AG04449 (cell line): ENCODE measurements at places on chromosomes 3 and 15.

- no peak for DNase-seq
These were observed 278.3 kb upstream of the WNT5A start for GRCh38 chr3:55765398-55765797.

DNA sequence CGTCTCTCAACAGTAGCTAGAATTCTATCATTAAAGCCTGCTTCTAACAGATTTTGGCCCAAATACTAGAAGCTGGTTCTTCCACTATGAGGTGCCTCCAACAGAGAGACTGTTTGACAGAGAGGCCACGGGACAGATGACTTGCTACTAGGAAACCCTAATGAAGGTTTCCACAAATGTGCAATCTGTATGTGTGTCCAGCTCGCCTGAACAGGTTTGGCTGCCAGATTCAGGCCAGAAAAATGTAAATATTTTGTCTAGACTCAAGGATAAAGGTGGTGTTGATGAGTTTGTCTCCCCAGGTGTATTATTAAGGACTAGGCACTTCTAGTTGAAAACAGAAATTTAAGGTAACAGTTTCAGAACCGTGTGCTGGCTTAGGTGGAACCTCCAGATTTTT, 91.6 kb upstream of the TRIM42 start:
- no peak for DNase-seq

DNA sequence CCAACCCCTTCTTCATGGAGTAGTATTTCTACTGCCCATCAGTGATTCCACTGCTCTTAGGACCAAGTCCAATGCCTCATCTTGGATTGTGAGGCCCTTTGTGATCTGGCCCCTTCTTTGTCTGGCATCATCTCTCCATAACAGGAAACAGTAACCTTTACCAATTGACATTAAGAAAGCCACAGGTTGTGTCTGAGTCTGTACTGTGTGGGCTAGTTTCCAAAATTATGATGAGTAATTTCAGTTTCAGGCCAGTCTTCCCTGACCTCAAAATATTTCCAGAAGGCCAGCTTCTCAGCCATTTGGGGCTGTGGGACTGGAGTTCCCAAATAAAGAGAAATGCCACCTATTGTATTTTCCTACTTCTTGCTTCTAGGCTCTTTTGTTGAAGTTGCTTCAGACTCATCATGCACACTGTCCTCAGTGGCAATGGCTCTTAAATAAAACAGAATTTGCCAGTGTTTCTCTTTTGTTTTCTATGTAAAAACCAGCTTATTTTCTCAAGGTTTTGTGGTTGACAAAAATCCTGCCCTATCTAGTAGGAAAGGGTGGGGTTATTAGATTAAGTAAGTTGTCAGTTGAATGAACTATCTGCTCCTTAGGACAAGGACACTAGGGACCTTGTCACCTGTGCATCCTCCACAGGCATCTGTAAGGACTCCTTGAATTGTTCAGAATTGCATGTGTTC, 47.0 kb upstream of the ACKR4 start:
- no peak for DNase-seq

GRCh38 chr15:78672285-78673014, 31.4 kb upstream of the CHRNB4 start:
- DNase-seq: no peak

GRCh38 chr15:70513819-70514218, 249.5 kb downstream of the UACA start:
- DNase-seq: no peak

DNA sequence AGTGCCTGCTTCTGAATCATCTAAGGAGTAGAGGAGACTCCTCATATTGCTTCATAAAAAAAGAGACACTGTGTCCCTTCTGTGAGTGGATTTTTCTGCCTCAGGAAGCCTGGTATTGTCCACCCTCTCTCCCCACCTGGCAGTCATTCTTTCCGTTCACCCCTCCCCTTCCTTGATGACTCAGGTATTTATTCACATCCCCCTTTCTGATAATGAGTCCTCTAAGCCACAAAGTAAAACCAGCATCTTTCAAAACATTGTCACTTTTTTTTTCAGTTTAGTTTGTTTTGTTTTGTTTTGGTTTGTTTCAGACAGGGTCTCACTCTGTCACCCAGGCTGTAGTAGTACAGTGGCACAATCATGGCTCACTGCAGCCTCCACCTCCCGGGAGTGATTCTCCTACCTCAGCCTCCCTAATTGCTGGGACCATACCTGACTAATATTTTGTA, 65.2 kb upstream of the UBE2E1 start:
- DNase-seq: no peak

DNA sequence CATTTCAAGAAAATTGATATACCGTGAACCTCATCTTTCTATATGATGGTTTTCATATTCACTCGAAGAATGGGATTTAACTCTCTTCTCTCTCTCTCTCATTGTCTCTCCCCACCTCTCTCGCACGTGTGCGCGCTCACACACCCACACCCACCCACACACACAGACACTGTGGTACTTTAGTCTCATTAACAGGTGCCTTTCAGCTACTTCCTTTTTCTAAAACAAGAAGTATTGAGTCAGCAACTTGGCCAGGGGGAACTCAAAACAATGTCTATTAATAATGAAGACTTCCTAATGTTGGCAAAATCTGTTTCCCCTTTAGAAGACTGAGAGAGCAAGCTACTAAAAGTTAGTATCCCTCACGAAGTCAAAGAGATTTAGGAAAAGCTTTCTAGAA, 150.7 kb downstream of the TMCO5A start:
- no peak for DNase-seq

DNA sequence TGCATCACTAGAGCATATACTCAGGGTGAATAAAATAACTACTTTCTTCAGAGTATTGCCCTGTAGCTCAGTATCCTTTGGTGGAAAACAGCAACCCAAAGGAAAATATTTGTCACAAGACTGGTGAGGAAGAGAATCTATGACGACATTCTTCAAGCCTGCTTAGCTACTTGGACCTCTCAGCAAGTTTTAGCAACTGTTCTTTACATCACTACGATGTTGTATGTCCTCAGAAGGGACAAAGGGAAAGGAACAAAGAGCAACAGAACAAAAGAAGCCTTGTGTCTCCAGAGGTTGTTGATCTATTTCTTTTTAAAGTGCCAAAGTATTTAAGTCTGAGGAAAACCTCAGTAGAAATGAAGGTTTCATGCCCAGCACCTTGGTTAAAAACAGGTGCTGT, 746.7 kb downstream of the NAALADL2 start:
- DNase-seq: no peak

- no peak for DNase-seq
These were observed 595 bp downstream of the PDCD7 start for GRCh38 chr15:65132878-65133547.

GRCh38 chr3:56620371-56620770, 62.7 kb downstream of the TASOR start:
- no peak for DNase-seq
